ENCODE measurements at places on chromosomes 16 and 17. TPM values are rescaled to one million over a fixed set of nuclear protein-coding genes. Genes with fewer than 3 reads are reported as not detected.

The TSPAN10 gene
- total RNA-seq, result 3.5 TPM

The ZPBP2 gene
- total RNA-seq, result not detected

The DPEP1 gene
- 48.3 TPM for total RNA-seq

The SOST gene
- not detected for total RNA-seq

GRCh38 chr17:45131616-45132319 lies 547 bp downstream of the PLCD3 start:
- peak; percentile 75 for DNase-seq

DNA sequence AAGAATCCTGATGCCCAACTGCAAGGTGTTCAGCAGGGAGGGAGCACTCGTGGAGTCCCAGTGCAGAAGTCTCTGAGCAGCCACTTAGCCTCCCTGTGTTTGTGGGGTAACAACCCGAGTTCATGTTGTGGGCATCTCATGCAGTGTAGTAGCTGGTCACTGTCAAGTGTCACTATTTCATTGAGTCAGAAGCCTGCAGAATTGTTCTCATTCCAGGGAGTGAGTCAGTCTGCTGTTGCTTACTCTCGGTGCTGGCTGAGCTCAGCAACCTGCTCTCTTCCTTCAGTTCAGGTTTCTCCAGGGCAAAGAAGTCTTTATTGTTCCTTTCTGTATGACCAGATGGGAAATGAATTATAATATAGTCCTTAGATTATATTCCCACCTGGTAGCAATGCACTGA lies 24.1 kb downstream of the HMOX2 start:
- DNase-seq, result peak; percentile 77

GRCh38 chr16:69111876-69112230 lies 6.4 kb downstream of the HAS3 start:
- DNase-seq, result no peak

DNA sequence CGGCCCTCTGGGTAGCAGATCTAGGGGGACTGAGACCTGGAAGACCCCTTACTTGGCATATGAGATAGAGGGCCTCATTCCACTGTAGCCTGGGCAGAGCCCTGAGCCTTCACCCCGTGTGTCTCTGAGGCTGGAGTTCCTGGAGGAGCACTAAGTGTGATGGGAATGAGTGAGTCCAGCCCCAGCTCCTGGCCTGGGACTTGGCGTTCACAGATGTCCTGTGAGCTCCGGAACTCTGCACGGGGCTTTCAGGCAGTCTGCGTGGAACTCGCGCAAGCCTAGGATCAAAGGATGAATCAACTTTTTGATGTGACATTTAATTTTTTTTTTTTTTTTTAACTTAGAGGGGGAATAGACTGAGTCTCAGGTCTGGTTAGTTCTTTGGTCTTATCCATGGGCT lies 1.8 kb downstream of the NKD1 start:
- no peak for DNase-seq

Data from hepatocyte (in vitro differentiated cells).